ENCODE measurements at places on chromosomes 1 and 21. TPM values are rescaled to one million over a fixed set of nuclear protein-coding genes. Genes with fewer than 3 reads are reported as not detected.

Gene ADGRB2
- polyA plus RNA-seq: 1.9 TPM

Gene B3GALT5
- 2.7 TPM for polyA plus RNA-seq

Gene CD244
- 0.61 TPM for polyA plus RNA-seq

Gene PTCH2
- polyA plus RNA-seq: 0.31 TPM

Gene CCT3
- polyA plus RNA-seq: 122 TPM

Gene SYPL2
- 0.61 TPM for polyA plus RNA-seq

Gene PINK1
- polyA plus RNA-seq: 74.1 TPM

Gene DTL
- 1.3 TPM for polyA plus RNA-seq

Gene C8B
- not detected for polyA plus RNA-seq

Gene L1TD1
- 0.25 TPM for polyA plus RNA-seq

Gene CYP4Z1
- not detected for polyA plus RNA-seq

Gene KRTAP12-2
- not detected for polyA plus RNA-seq

Gene DPT
- polyA plus RNA-seq: 35.5 TPM

Gene LENEP
- not detected for polyA plus RNA-seq

Gene PRDX6
- 350 TPM for polyA plus RNA-seq

Gene OR2AK2
- not detected for polyA plus RNA-seq

Gene ELAPOR1
- 25.5 TPM for polyA plus RNA-seq

Gene PPIAL4G
- 0.03 TPM for polyA plus RNA-seq

Gene NCDN
- 5.3 TPM for polyA plus RNA-seq

Gene CAPN8
- 31.0 TPM for polyA plus RNA-seq

Gene KCNJ15
- polyA plus RNA-seq: 7.3 TPM

Gene UBL4B
- not detected for polyA plus RNA-seq

Gene PAX7
- not detected for polyA plus RNA-seq

Gene LRRC71
- not detected for polyA plus RNA-seq

Gene OR2M7
- not detected for polyA plus RNA-seq

Gene PLPPR4
- not detected for polyA plus RNA-seq

Gene HCRTR1
- polyA plus RNA-seq: not detected

Gene ERICH3
- not detected for polyA plus RNA-seq

Gene S100A12
- 23.5 TPM for polyA plus RNA-seq

Gene PRAMEF12
- not detected for polyA plus RNA-seq

Gene TNNI3K
- polyA plus RNA-seq: 0.60 TPM

Gene DMRTA2
- polyA plus RNA-seq: 1.6 TPM

Gene CDK18
- 17.2 TPM for polyA plus RNA-seq

Gene MCOLN2
- polyA plus RNA-seq: 1.7 TPM

Gene KIAA1614
- polyA plus RNA-seq: 2.2 TPM

Gene RNF207
- 3.9 TPM for polyA plus RNA-seq

Gene EPHA2
- 4.6 TPM for polyA plus RNA-seq

Gene KIF14
- polyA plus RNA-seq: 0.25 TPM

Gene AMY1A
- polyA plus RNA-seq: not detected

Gene CYB5RL
- 2.1 TPM for polyA plus RNA-seq

Gene LAD1
- polyA plus RNA-seq: 51.4 TPM

Gene TAS1R1
- not detected for polyA plus RNA-seq

Data from stomach (tissue), 19 donors.